Stimulated activated CD8-positive, alpha-beta memory T cell treated with anti-CD3 and anti-CD28 coated beads, Interleukin-15, amount 100 ng/mL, for 4 hours (primary cell): ENCODE measurements at places on chromosomes 5 and 9.

DNA sequence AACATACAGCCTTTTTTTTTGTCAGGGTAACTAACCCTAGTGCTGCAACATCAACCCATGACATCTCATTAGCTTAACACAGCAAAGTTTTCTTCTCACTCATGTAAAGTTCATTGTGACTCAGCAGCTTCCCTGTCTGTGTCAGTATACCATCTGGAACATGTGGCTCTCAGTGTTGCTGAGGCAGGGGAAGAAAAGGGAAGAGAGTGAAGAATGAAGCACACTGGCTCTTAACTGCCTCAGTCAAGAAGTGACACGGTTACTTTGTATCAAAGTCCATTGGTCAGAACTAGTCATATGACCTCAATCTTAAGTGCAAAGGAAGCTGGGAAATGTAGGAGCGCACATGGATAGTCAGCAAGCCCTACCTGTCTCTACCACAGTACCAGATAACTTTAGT lies 185.0 kb upstream of the ELL2 start:
- DNase-seq = no peak

DNA sequence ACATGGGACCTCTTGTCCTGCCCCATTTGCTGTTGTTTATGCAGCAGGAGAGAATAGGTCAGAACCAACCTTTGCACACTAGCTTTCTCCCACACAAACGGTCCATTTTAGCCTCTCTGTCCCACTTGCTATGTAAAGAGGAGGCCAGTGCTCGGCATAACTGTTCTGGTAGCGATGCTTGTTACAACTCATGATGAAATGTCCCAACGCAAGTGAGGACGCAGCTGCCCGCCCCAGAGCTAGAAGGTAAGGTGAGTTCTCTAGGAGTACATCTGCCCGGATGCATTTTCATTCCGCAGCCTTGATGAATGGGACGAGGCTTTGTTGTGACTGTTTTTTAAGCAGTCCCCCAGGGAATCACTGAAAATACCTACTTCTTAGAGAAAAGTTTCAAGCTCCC lies 14.1 kb downstream of the S1PR3 start:
- DNase-seq = no peak

DNA sequence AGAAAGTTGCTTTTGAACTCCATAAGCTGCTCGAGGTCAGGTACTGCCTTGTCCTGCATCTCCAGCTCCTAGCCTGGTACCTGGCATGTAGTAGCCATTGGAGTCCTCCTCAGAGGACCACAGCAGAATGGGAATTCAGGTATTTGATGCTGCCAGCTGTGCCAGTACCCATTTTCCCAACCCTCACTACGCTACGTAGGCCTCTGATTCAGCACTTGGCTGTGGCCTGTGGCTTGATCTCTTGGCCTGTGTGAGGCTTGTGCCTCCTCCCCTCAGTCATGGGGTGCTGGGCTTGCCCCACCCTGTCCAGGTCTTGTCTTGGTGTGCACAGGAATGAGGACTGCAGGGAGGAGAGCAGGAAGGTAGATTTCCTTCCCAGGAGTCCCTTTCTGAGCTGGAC lies 11.8 kb downstream of the OTULIN start:
- no peak for DNase-seq

- no peak for DNase-seq
Measured at GRCh38 chr5:150142959-150143349, 12.7 kb downstream of the PDGFRB start.

- no peak for DNase-seq
Measured at GRCh38 chr5:78961743-78962142, 23.4 kb downstream of the ARSB start.

GRCh38 chr9:88005240-88005639 lies 30.9 kb upstream of the CDK20 start:
- DNase-seq = no peak

DNA sequence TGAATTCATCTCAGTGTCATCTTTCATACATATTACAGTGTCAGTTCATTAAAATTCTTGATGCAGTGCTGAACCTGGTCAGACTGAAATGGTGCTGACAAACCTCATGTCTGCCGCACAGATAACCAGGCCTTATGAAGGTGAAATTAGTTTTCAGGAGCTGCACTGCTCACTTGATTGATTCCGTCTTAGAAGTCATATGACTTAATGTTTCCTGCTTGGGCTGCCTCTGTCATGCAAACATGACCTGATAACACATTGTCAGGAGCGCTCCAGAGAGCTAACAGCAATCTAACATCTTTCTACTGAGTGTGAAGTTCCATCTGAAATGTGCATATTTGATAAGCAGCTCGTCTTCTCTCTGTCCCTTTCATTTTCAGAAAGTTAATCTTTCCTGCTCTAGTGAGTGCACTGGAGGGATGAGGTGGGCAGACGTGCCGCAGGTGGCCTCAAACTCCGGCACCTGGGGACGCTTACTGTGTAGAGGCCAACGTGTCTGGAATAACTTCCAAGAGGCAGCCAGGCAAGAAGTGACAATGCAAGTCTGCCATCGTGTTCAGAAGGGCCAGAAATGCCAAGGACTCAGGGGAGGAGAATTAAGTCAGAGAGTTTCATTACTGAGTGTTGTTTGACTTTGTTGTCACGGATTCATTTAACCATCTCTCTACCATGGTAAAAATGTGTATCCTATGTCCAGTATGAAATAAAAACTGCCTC lies 592.1 kb downstream of the TLE1 start:
- DNase-seq = no peak

DNA sequence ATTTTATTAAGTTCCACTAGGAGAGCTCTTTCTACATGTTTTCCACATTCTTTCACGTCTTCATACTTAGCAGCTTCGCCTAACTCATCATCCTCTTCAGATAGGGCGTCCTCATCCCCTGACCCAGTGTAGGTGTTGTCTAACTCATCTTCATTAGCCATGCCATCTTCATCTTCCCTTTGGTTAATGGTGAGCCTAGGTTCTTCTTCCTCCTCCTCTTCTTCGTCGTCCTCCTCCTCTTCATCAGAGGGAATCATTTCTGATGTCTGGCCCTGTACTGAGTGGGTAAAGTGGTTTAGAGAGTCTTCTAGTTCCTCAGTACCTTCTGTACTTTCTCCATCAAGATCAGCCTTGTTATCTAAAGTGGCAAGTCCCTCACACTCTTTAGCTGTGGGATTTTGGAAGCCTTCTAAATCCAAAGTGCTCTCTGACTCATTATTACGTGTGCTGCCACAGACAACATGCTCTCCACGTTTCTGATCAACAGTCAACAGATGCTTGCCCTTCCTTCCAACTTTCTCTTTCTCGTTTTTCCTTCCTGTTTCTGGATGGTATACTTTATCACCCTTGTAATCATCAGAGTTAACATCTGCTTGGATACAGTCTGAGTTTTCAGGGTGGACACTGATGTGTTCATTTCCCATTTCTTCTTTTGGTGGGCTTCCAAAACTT lies 31.1 kb downstream of the TUT7 start:
- no peak for DNase-seq

GRCh38 chr5:169424670-169425378 lies 123.9 kb upstream of the SLIT3 start:
- DNase-seq = no peak
